Urothelium cell line (cell line): ENCODE measurements at places on chromosomes 6 and 20.

- no peak for DNase-seq
Measured at GRCh38 chr20:46199198-46199597, 81.1 kb downstream of the CD40 start.

DNA sequence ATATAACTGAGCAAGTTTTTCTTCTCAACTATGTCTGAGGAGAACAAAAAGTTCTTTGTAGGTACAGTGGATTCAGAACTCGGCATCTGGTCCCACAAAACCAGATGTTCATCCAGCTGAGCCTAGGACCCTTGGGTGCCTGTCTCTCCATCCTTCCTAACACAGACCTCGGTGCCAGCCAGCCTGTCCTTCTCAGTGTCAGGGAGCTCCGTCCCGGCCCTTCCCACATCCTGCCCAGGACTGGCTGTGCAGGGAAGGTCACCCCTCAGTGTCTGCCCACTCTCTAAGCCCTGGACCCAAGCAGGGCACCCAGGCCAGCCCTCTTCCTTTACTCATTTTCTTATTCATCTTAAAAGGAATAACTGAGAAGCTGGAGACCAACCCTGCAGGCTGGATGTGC lies 32.0 kb upstream of the AGPAT4 start:
- DNase-seq = no peak

- no peak for DNase-seq
Measured at GRCh38 chr20:52025938-52026337, 165.6 kb downstream of the ZFP64 start.

DNA sequence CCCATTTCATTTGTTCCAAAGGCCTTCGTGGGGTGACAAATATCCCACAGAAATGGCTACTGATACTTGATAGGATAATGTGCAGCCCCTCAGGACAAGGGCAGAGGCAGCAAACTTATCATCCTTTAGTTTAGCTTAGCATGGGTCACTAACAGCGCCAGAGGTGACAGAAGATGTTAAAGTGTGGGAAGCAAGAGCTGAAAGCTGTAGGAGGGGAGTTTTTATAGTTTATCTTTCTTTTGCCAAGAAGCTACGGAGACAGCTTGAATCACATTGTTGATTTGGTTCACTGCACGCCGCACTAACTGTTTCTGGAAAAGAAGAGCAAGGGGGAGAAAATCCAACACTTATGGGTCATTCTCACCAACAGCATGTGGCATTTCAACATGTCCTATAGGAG lies 773.9 kb upstream of the MMS22L start:
- DNase-seq = no peak

GRCh38 chr20:14723614-14724013 lies 386.2 kb upstream of the FLRT3 start:
- no peak for DNase-seq
